ENCODE measurements at places on chromosomes 1 and 21.

- no peak for DNase-seq
These were observed 59.7 kb downstream of the TNR start for GRCh38 chr1:175683491-175684298.

DNA sequence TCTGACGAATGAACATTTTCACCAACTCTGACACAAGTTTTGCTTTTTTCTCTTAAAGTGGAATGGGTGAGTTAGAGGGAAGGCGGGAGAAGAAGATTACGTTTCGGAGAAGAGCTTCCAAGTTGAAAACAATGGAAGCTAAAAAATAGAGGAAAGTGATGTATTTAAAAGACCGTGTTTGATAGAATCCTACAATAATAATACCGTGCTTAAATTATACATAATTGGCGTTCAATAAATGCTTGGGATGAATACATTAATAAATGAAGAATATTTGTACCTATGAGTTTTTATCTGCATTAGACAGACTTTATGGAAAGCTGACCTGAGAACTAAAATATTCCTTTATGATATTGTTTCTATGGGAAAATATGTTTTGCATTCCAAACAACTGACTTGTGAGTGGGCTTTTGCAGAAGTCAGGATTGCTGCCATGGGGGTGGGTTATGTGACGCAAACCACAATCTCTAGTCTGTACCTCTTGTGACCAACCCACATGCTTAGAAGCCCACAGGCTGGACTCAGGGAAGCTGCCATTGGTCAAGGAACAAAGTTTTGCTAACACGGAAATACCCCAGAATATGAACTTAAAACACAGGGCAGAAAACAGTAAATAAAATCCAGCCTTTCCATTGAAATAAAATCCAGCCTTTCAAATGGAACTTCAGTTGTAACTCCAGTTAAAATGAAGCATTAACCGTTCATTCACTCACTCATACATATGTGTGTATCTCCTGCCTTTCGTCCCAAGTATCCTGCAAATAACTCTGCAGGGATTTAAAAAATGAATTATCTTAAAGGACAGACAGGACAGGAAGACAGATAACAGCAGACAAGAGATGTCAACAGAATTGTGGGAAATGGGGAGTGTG, 21.3 kb upstream of the ATF3 start:
- DNase-seq = no peak

DNA sequence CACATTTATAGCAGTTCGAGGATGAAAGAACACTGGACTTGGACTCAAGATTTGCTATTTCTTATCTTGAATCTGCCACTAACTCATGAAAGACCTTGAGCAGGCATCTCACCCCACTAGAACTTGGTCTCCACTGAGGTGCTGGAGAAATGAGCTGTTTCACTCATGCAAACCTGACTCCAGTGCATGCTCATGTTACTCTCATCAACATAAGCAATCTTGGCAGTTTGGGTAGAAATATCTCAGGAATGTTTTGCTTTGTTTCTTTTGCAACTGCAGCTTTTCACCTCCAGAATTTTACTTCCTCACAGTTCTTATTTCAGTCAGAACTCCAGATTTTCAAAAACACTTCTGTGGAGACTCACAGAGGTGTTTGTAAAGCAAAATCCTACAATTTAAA, 46.2 kb upstream of the DAB1 start:
- no peak for DNase-seq

GRCh38 chr1:232704694-232705680, 75.1 kb upstream of the SIPA1L2 start:
- peak; percentile 29 for DNase-seq

GRCh38 chr1:26848499-26848898, 14.4 kb upstream of the SFN start:
- no peak for DNase-seq

Data from nucleus accumbens (tissue), 56 donors.